ENCODE measurements at places on chromosomes 3 and 15.

DNA sequence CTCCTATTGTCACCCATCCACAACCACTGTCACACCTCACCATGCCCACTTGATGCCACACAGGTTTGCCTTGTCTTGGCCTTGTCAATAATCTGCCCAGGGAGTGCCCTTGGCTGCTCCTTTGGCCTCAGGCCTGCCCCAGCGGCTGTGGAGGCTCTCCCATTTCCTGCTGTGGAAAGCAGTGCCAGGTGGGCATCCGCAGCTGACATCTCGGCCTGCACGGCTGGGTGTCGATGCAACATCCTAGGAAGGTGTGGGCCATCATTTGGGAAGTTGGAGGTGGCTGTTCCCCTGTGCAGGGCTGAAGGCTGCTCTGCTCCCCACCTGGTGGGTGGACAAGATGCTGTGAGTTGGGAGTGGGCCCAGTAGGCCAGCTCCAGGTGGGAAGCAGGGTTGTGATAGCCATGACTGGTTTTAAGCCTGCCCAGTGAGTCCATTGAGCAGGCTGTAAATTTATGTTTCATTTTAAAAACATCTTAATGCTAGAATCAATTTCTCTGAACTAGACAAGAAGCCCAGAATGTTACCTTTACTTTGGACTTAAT lies 12.5 kb downstream of the DNAH1 start:
- no peak for DNase-seq

DNA sequence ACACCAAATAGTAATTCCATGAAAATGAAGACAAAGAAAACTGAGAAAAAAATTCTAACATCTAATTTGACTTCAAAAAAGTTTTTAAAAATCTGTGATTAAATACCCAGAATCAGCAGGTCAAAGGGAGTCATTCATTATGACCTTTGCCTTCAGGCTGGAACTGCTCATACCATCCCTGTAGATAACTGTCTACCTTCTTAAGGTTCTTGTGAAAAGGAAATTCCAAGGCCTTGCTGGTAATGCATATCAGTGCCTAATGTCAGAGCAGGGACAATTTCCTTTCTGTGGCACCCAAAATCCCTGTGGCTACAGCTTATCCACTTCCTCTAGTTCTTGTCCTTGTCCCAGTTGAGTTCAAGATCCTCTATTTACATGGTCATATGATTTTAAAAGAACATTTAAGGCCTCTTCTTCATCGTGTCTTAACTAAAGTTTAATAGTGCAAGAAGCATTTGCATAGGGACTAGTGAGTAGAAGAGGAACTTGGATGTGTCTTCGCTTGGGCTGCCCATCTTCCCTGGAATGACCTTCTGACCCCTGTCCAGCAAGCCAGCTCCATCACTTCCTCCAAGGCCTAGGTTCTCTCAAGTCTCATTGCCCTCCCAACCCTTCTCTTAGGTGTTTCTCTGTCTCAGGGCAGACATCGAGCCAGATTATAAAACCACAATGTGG lies 8.7 kb upstream of the PLCL2 start:
- no peak for DNase-seq

DNA sequence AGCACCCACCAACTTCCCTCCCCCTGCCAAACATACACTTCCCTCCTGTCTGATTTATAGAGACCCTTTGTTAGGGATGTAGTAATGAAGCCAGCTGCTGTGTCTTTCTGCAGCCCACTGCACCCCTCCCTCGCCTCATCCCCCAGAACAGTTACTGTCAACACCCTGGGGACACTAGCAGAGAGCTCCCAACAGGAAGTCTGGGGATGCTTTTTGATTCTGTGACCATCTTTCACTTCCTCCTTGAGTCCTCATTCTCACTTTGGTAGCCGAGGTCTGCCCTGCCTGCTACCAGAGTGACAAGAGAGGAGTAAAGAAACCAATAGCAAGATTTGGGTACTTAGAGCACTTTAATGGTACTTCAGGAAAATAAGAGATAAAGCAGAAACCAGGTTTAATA lies 201.6 kb downstream of the SATB1 start:
- no peak for DNase-seq

- DNase-seq = no peak
Measured at GRCh38 chr3:139530717-139531116, 8.8 kb downstream of the RBP1 start.

DNA sequence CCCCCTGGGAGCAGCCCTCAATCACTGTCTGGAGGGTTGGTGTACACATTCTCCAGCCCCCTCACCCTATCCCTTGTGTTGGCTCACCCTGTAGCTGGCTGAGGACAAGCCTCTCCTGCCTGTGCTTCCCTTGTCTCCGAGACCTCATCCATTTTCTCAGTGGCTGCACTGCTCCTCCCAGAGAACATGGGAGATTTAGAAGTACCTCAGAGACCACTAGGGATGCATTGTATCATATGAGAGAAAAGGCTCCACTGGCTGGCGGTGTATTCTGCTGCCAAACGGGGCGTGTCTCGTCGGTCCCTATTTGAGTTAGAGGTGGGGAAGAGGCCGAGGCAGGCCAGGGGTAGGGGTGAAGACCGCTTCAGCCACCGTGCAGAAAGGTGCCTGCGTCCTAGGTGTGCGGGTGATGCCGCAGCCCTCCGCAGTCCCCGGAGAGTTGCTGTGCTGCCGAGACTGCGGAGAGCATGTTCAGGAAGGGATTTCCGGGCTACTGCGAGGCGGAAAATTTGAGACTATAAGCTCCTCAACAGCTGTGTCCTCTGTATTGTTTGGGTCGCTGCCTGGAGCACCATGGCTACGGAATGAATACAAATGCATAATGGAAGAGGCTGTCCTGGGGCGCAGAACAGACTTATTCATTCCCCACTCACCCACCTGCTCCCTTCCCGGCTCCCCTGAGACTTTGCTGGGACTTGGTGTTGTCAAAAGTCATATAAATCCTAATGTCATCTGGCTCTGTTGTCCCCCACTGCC lies 43.8 kb downstream of the SPSB4 start:
- no peak for DNase-seq

DNA sequence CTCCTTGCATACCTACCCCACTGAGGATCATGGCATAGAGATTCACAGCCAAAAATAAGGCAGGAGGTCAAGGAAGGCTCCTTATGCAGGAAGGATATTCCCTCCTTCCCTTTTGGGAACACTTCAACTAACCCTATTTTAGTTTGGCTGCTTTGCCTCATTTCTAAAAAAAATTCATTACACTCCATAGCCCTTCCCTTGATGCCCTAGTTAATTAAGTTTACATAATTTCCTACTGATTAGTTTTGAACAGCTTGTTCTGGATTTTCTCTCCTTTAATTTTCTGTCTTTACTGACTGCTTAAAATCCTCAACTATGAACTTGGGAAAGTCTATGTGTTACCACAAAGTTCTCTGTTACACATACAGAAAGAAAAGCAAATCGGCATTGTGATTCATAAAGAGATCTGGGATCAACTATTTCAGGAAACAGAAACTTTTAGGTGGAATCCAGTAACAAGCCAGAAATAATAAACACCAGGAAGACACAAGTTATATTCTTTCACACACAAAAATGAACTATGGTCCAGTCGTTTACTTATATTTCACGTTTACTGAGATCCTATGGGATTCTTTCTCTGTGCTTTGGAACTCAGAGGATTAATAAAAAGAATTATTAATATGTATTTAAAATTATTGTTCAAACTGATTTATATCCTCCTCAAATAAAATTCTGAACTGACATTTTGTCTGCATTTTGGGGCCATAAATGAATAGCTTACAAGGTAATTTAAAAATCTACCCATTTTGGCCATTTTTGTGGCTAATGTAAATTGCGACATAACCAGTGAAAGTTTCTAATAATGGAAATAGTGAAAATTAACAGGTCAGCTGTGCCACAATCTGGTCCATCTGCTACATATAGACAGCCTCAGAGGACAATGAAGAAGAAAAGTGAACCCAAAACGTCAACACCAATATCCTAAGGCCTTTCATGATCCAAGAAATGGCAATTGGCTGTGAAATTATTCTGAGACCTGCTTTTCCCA lies 113.8 kb downstream of the FRMD5 start:
- no peak for DNase-seq

GRCh38 chr3:178350763-178351162 lies 185.5 kb upstream of the KCNMB2 start:
- DNase-seq = no peak
